ENCODE measurements at places on chromosomes 4 and X.

- no peak for DNase-seq
Measured at GRCh38 chr4:22510750-22511149, 5.1 kb downstream of the ADGRA3 start.

GRCh38 chrX:23993012-23993633 lies 33.9 kb downstream of the KLHL15 start:
- DNase-seq: no peak

DNA sequence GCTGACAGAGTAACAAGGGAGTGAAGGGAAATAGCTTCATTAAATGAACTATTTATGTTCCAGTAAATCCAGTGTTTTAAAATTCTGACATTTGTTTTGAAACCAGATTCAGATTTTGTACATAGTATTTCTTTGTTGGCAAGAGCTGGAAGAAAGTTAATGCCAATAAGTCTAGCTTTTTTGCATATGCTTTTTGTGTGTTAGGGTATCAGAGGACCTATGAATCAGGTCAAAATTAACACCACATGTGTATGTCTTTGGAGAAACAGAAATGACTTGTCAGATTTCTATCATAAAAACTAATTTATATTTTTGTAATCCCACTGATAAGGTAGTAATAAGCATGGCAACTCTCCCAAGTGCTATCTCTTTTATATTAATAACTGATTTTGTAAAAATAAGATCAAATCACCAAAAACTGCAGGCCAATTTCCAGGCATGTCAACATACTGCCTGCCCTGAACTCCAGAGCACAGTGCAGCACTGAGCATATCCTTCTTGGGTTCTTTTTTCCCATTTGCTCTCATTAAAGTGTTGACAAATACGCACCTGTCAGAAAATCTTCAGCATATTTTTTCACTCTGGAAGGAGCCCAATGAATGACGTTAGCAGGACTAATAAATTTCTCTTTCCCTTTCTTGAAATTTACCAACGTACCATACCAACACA lies 65.5 kb downstream of the SH3RF1 start:
- no peak for DNase-seq

- no peak for DNase-seq
Measured at GRCh38 chr4:183729430-183730328, 70.6 kb downstream of the TRAPPC11 start.

DNA sequence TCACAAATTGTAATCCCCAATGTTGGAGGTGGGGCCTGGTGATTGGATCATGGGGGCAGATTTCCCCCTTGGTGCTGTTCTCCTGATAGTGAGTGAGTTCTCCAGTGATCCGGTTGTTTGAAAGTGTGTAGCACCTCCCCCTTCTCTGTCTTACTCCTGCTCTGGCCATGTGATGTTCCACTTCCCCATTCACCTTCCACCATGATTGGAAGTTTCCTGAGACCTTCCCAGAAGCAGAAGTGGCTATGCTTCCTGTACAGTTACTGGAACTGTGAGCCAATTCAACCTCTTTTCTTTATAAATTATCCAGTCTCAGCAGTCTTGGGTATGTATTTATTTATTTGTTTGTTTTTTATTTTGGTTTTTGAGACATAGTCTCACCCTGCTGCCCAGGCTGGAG lies 143.2 kb downstream of the CPE start:
- no peak for DNase-seq

DNA sequence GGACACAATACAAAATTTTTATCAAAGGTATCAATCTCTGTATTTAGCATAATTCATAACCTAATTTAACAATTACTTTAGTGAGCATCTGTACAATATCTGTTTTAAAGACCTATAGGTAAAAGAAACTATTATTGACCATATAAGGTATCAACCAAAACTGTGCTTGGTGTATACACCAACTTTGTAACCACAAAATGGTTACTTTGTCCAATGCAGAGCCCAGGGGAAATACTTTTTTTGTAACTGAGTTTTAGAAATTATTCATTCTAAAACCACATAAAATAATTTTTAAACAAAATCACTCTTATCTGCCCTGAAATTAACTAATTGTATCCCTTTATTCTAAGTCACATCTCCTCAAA lies 5.0 kb downstream of the CXXC4 start:
- no peak for DNase-seq

DNA sequence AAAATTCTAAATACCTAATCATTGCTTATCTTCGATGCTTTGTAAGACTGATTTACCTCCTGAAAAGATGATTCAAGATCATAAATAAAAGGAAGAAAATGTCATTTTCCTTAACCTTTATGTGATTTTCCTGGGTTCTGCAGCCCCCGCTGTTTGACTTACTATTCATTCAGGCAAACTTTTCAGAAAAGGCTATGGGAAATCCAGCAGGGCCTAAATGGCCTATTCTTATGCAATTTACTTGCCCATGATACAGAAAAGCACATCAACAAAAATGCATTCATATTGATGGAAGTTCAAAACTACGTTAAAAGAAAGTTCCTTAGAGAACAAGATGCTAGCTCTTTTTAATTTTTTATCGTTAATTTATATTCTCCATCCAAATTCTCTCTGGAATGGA lies 51.2 kb downstream of the TMEM144 start:
- no peak for DNase-seq

- no peak for DNase-seq
Measured at GRCh38 chrX:108020631-108021030, 24.2 kb upstream of the VSIG1 start.

DNA sequence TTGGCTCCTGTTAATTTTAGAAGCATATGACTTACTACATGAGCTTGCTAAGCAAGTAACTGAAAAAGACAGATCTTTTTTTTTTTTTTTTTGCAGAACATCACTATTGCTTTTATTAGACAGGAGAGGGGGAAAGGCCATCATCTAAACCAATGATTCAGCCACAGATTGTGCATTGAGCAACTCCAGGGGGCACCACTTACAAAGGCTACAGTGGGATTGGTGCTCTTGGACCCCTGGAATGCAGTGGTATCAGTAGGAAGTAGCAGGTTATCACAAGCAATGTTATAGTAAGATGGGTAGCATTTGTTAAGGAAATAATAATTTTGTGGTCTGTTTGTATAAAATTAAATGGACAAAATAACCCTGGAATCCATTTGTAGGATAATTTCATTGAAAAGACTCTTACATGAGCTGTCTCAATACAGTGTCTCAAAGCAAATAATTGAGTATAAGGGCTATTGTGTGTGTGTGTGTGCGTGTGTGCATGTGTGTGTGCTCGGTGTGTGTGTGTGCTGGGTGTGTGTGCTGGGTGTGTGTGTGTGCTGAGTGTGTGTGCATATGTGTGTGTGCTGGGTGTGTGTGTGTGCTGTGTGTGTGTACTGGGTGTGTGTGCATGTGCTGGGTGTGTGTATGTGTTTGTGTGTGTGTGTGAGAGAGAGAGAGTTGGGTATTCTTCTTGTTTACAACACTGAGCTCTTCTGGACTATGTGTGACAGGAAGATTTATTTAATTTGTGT lies 296.3 kb downstream of the PCDH7 start:
- no peak for DNase-seq

DNA sequence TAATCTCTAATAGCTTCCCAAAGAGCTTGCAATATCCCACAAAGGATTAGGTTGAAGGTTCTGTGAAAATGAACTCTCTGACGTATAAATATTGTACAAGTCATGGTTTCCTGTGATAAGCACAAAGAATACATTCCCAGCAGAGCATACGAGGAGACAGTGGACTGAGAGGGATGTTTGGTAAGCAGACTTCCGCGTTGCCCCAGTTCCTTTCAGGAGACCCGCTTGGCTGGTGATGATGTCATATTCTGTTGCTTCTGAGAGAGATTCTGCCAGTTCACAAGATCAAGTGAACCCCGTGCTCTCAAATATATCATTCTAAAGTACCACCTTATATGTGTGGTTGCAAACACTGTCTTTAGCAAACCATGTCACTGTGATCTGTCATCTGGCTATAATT lies 323.9 kb upstream of the CASK start:
- no peak for DNase-seq

GRCh38 chrX:73577361-73577760 lies 14.4 kb downstream of the CHIC1 start:
- no peak for DNase-seq

GRCh38 chr4:89492581-89493071 lies 185.0 kb upstream of the GPRIN3 start:
- DNase-seq: no peak

DNA sequence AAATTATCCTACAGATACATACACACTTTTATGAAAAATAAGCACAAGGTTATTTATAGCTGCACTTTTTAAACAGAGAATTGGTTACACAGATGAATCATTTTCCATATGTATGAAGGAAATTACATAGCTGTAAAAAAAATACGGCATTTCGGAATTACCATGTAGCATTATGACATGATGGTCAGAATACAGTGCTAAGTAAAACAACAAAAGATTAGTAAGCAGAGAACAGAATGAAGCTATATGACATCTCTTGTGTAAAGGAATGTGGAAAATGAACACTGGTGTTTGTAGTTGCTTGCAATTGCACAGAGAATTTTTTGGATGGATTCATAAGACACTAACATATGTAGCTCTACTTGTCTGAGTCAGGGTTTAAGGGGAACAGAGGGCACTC lies 1222.0 kb upstream of the PRKX start:
- DNase-seq: no peak

DNA sequence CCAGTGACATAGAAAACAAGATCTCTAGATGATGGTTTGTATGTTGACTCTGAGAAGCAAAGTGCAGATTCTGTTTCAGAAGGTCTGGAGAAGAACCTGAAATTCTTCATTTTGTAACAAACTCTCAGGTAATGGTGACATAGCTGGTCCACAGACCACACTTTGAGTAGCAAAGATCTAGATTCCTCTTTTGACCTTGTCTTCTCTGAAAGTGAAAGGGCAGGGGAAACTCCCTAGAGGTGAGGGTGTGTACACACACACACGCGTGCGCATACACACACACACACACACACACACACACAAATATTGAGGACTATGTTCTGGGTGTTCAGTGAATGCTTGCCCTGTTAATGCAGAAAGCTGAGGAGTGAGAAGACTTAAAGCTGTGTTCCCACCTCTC lies 110.1 kb downstream of the NHSL2 start:
- DNase-seq: no peak

DNA sequence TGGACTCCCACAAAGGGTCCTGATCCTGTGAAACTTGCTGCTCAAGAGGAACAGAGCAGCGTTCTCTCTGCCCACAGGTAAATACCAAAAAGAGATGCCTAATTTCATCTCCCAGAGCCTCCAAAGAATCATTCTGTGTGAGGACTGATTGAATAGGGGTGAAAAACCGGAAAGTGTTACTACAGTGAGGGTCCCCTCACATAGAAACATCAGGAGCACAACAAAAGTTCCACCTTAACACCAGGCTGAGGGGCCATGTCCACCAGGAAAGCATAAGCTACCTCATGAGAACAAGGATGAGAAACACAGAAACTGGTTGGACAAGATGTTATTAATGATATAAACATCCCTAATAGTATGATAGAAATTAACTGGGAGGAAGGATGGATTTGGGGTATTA lies 140.9 kb downstream of the NWD2 start:
- DNase-seq: no peak

GRCh38 chr4:96698831-96699230 lies 858.9 kb downstream of the PDHA2 start:
- no peak for DNase-seq

GRCh38 chr4:73434311-73434710 lies 1.7 kb upstream of the AFP start:
- DNase-seq: no peak

DNA sequence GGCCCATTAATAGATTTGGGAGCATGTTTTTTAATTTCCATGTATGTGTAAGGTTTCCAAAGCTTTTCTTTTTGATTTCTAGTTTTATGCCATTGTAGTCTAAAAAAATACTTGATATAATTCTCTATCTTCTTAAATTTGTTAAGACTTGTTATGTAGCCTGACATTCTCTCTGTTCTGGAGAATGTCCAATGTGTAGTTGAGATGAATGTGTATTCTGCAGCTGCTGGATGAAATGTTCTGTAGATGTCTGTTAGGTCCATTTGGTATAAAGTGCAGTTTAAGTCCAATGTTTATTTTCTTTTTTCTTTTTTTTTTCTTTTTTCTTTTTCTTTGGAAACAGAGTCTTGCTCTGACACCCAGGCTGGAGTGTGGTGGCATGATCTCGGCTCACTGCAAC lies 378.5 kb upstream of the MAD2L1 start:
- no peak for DNase-seq

DNA sequence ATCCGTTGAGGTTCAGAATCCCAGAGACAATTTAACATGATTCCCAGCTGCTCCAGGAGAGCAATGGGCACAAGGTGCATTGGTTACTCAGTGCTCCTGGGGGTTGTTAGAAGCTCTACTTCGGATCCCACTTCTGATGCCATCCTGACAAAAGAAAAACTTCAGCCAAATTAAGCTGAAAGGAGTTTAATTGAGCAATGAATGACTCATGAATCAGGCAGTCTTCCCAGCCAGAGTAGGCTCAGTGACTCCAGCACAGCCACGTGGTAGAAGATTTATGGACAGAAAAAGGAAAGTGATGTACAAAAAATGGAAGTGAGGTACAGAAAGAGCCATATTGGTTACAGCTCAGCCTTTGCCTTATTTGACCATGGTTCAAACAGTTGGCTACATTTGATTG lies 95.7 kb downstream of the PWWP3B start:
- no peak for DNase-seq

DNA sequence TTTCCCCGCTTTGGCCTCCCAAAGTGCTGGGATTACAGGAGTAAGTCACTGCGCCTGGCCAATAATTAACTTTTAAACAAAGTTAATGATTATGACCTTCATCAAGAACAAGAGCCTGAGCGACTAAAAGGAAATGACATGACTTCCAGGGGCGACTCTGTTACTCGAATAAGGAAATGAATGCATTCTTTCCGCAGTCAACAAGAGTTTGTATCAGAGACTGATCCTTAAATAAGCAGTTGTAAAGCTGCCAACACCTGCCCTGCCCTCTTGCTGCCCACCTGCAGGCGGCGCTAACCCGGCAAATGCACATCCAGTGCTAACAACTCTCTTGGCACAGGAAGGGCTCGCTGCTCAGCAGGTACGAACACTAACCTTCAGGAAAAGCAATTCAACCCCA lies 27.3 kb downstream of the WDR1 start:
- DNase-seq: no peak

- no peak for DNase-seq
Measured at GRCh38 chrX:150508018-150508417, 60.4 kb upstream of the MTM1 start.

DNA sequence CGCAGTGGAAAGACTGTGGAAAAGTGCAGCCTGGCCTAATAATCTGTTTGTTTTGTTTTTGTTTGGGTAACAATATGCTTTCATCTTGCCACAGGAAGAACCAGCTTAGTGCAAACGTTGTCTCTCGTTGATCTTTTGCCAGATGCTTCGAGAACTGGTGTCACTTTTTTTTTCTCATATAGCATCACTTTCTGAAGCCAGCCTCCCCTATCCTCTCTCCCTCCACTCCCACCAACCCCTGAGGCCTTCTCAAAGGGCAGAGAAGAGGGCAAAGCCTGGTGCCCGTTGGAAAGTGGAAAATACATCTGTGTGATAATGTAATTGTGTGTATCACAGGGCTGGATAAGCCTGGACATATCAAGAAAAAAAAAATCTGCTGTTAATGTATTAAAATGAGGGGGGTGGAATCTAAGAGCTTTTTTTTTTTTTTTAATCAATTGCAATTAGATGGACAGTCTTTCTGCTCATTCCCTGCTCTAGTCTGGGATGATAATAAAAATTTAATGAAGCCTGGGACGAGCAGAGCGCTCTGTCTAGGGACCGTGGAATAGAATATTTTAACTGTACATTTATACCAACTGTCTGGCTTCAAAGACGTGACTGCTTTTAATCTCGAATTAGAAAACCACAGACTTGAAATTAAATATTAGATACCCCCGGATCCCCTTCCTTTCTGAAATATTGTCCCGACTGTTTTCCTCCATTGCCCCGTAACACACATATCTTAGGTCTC lies 8.1 kb downstream of the POU4F2 start:
- no peak for DNase-seq

GRCh38 chrX:134658760-134659023 lies 421 bp upstream of the PLAC1 start:
- DNase-seq: no peak

Data from NCI-H1930 (cell line).